ENCODE measurements at places on chromosomes 2 and 18.

- no peak for DNase-seq
Observed at GRCh38 chr2:110866045-110866444, 133.7 kb downstream of the ACOXL start.

GRCh38 chr2:3303583-3304406, 73.8 kb downstream of the EIPR1 start:
- peak; percentile 54 for DNase-seq

- DNase-seq: no peak
Observed at GRCh38 chr18:59051470-59052165, 88.1 kb upstream of the SEC11C start.

DNA sequence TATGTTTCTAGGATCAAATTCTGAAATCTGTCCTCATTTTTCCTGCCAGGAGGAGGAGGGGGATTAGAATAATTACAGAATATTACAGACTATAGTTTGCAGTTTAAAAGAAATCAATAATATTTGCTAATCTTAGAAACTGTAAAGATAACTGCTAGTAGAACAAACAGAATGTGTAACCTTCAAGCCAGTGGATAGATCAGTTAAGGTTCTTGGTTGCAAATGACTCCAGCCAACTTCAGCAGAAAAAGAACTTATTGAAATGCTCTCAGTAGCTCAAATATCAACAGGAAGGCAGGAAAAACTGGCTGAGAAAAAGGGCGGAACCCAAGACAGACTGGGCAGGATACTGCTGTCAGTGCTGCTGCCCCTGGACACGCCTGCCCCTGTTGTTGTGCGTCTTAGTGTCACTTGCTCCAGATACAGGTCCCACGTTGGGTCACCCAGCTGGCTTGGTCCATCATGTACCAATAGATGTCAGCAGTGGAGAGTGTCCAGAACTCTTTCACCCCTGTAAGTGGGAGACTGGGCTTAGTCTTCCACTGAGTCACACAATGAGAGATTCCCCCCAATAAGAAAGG, 10.2 kb downstream of the NMUR1 start:
- no peak for DNase-seq

DNA sequence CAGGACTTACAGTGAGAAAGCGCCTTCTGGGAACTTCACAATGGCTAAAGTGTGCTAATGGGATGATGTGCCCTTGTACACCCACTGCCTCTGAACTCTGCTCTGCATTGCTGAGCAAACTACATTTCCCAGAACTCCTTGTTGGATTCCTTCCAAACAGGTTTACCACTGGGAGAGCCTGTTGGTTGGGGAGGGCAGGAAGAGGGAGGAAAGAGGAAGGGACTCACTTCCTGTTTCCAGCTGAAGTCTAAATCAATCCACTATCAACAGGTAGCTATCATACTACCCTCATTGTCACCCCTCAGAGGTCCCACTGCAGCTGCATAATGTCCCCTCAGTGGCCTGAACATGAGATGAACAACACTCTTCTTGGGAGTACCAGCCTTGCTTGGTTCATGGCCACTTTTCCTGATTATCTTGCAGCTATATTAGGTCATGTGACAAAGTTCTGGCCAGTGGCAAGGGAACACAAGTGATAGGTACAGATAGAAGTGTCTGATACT, 109.7 kb downstream of the MSH2 start:
- no peak for DNase-seq

GRCh38 chr2:42712934-42713333, 51.0 kb downstream of the OXER1 start:
- no peak for DNase-seq

DNA sequence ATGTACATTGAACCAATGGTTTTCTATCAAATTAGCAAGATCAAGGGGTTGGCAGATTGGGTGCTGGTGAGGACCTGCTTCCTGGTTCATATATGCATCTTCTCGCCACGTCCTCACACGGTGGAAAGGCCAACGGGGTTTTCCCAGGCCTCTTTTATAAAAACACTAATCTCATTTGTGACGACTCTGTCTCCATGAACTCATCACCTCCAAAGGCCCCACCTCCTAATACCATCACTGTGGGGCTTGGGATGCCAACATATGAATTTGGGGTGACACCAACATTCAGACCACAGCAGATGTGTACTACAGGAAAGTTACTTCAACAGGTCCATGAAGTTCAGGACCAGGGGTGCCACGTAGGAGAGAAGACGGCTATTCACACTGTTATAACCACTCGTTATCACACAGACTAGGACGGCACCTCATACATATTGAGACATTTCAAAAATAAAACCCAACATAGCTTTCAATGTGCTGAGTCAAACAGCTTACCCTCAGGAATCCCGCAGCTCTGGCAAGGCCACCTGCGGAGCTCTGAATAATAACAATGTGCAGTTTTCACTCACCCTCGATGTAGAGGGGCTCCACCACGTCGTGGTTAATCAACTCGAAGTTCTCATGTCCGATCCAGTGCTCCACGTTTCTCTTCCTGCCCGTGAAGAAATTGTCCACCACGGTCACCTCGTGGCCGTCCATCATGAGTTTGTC, 49.3 kb downstream of the UXS1 start:
- DNase-seq: peak; percentile 69

GRCh38 chr18:2258954-2259353, 312.4 kb downstream of the METTL4 start:
- DNase-seq: no peak

DNA sequence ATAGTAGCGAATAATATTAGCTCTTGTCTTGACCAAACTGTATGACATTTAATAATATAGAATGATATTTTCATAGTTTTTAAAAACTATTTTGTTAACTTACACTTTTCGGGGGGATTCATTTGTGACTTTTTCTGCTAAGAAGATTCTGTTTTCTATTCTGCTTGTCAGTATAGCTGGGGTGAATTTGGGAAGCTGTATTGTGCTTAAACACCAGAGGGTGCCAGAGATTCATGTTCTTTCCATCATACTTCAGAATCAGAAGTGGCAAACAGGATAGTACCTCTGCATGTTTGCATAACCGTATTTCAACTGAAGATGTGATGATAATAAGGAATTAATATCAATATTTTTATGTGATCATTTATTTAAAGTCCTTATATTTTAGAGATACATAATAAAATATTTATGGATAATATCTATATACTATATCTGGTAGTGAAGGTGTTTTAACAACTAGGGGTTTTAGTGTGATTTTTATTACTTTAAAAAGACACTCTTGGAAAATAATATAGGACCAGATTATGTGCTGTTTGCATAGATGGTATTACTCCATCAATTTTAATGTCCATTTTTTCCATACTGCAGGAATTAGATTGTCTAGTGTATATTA, 81.0 kb downstream of the TAF4B start:
- DNase-seq: no peak

DNA sequence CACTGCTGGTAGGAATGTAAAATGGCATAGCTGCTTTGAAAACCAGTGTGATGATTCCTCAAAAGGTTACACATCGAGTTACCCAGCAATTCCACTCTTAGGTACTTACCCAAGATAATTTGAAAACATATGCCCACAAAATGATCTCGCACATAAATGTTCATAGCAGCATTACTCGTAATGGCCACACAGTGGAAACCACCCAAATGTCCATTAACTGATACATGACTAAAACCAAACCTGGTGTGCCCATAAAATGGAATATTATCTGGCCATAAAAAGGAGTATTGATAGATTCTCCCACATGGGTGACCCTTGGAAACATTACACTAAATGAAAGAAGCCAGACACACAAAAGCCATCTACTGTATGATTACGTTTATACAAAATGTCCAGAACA, 70.4 kb downstream of the ALPK2 start:
- no peak for DNase-seq

DNA sequence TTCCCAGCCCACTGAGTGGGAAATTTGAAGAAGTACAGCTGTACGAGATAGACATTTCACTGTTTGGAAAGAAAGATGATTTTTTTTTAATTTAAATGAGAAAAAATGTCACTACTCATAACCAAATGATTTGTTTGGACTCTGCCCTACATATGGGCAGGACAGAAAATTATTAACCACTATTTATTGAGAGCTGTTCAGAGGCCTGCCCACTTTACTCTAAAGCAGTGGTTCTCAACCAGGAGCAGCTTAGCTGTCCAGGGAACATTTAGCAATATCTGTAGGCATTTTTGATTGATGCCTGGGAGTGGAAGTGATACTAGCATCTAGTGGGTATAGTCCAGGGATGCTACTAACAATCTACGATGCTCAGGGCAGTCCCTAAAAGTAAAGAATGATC, 13.4 kb upstream of the DTNA start:
- DNase-seq: no peak

DNA sequence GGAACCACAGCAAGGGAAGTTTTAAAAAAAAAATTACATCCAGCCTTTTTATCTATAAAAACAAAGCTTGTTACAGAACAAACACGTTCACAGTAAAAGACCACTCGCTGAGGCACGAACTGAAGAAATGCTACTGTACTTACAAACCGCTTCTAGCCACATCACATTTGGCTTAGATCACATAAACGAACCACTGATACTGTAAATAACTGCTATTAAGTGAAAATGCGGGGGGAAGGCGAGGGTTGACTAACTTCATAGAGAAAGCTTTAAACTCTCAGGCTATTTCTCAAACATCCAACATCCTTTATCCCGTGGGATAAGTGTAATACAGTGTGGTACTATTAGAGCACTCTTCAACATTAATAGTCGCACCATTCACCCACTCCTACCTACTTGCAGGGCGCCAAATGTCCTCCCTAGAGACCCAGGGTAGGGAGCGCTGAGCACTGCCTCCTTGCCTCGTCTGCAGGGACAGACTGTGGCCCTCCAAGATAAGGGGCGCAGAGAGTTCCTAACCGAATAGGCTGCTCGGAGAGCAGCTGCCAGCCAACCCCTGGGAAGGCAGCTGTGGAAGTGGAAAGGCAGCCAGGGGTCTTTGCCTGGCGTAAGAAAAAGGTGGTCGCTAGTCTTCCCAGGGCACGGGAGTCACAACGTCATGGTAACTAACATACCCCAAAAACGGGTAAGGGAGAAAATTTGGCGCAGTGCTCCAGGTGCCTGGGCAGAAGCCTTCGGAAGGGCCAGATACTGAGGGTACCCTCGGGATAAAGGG, 854 bp downstream of the GPR155 start:
- DNase-seq: peak; percentile 12

DNA sequence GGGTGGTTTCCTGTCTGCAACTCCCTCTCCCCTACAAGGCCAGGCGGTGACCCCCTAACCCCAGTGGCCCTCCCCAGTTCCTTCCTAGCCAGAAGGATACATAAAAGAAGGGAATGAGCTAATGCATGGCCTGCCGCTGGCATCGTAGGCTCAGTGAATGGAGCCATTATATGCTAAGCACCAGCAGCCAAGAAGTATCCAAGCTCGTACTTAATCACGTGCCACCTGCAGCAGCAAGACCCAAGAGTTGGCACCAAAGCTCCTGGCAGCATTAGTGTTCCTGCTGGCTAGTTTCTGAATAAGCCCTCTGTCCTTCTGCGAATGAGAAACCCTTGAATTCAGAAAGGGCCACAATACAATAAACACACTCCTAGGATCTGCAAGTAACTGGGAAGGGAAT, 4.3 kb downstream of the DBI start:
- DNase-seq: no peak

DNA sequence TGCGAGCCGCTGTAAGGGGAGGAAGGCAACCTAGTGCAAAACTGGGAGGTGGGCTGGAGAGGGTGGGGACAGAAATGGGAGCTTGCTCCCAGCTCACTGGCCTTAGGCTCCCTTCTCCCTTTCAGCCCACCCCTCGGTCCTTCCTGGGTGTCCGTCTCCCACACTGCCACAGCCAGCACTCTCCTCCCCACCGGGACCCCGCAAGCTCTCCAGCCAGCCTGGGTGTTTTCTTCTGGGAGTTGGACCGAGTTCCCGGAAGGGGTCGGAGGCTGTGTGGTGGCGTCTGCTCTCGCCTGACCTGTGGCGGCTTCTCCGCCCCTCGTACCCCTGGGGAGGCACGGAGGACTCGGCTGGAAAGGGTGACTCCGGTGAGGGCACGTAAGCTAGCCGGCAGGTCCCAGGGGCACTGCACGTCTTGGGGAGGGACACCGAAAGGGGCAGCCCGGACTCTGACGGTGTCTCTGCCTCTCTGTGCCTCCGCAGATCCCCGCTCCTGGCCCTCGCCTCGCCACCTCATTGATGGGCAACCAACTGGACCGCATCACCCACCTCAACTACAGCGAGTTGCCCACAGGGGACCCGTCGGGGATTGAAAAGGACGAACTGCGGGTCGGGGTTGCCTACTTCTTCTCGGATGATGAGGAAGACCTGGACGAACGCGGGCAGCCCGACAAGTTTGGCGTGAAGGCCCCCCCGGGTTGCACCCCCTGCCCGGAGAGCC, 1.1 kb downstream of the LRATD1 start:
- peak; percentile 25 for DNase-seq

- no peak for DNase-seq
Observed at GRCh38 chr2:45736757-45737704, 85.6 kb downstream of the PRKCE start.

DNA sequence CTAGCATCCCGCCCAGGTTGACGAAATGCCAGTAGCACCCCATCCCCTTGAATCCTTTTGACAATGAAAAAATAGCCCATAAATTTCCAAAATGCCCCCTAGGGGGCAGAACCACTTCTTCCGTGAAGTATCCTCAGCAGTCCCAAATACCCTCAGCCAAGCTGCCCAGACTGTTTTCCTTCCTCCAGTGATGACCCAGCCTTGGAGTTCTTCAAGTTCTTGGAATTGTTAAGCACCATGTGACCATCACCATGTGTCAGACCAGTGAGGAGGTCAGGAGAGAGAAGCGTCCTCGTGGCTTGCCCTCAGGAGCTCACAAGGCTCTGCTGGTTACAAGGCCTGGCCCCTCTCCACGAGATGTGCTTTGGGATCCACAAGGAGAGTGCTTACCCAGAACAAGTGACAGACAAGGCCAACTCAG, 1.4 kb upstream of the SLC23A3 start:
- peak; percentile 49 for DNase-seq

GRCh38 chr2:219309278-219309677, at the start of gene PTPRN:
TSS of gene PTPRN (minus strand) at chr2:219309401. CDS start at chr2:219309332, 69 bp downstream.
- DNase-seq: no peak

DNA sequence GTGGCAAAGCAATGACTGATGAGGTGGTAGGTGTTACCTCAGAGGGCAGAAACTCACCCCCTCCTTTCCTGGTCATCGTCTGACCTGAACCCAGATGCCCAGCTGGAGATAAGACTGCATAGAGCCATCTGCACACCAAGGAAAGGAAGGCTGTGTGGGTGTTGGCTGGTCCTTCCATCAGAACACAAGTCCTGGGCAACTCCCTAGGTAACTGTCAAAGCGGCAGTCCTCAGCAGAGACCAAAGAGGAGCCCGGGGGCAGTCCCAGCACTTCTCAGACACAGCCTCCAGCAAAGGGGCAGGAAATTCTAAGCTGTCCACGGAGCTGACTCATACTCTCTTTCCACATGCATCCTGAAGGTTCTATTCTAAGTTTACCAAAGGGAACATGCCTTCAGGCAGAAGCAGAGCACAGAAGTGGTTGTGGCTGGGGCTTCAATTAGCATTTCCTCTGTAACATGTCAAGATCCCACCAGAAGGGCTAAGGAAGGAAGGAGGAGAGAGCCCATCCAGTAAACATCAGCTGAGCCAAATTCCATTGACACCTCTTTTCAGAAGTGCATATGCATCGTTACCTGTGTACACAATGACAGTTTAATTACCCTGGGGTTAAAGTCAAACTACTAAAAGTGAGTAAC, 54.7 kb downstream of the SPRED2 start:
- DNase-seq: no peak

- DNase-seq: peak; percentile 61
Observed at GRCh38 chr2:239295377-239296019, 105.3 kb downstream of the HDAC4 start.

Data from CD8-positive, alpha-beta memory T cell (primary cell).